Activated naive CD4-positive, alpha-beta T cell treated with anti-CD3 and anti-CD28 coated beads, Interleukin-2, amount 50 U/mL, for 16 hours (primary cell): ENCODE measurements at places on chromosomes 13 and 19.

DNA sequence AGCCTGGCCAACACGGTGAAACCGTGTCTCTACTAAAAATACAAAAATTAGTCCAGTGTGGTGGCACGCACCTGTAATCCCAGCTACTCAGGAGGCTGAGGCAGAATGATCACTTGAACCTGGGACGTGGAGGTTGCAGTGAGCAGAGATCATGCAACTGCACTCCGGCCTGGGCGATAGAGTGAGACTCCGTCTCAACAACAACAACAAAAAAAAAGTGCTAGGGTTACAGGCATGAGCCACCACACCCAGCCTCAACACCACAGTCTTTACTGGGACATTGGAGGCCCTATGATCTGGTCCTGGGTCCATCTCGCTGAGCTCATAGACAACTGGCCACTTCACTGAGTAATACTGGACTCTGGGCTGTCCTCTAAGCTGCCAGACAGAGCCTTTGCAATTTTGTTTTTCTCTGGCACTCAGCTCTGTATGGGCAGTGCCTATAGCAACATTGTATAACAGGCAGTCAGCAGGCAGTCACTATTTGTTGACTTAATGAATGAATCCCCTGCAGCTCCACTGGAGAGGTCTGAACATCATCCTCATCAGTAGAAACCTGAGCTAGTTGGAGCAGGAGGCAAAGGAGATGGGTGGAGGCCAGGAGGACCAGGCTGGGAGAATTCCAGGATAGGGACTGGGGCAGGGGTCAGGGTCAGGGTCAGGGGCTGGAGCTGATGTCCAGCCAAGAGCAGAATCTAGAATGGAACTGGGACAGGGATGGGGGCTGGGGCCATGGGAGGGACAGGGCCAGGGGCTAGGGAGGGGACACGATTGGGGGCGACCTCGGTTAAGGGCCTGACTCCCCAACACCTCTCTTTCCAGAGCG lies 8.1 kb downstream of the BLOC1S3 start:
- no peak for DNase-seq

DNA sequence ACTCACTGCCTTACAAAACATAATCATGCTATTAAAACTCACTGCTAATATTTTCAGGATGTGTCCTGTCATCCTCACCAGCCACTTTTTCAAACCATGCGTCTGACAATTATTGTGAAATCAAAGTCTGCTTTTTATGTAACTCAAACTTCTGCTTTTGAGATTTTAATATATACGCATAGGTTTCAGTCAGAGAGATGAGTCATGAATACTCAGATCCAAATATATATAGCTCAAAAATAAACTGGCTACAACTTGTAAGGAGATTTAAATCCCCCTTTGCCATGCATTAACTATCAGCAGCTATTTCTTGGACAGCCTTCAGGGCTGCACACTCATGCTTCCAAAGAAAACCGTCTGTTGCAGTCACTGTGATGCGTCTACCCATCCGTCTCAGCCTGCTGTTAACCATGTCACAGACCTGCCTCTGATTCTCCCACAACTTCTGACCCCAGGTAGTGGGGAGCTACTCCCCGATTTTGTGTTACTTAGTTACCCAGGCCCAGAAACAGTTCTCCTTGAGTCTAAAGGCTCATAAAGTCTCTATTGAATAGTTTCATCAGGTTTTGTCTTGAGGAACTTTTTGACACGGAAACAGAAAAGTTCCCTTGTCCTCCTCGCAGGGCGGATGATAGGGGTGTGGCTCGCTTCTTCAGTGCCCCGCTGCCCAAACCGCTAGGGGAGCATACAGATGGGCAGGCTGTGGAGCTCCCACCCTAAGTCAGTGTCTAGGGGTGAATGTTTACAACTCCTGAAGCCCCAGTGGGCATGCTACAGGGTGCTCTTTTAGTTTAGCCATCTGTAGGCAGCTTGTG lies 33.8 kb upstream of the SGCG start:
- DNase-seq, result no peak

- no peak for DNase-seq
These were observed 159.0 kb downstream of the RFC3 start for GRCh38 chr13:33976965-33977364.

DNA sequence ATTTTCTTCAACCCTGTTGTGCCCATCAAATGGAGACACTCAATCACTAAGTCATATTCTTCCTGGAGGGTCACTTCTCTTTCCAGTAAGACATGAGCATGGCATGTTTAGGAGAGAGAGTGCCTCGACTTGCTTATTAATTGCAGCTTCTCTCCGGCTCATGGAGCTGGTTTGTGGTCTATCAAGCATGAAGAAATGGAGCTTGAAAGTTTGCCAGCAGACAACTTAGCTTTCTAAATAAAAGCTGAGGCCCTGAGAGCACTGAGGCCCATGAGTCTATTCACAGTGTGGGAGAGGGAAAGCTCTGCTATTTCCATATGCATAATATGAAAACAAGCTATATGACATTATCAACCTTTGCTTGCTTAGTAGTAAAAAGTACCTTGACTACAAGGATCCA lies 378.5 kb downstream of the FGF9 start:
- DNase-seq, result no peak

- no peak for DNase-seq
These were observed 1448.0 kb upstream of the MIR17HG start for GRCh38 chr13:89899302-89900103.

- no peak for DNase-seq
These were observed 19.4 kb upstream of the ZNF69 start for GRCh38 chr19:11868188-11868587.

DNA sequence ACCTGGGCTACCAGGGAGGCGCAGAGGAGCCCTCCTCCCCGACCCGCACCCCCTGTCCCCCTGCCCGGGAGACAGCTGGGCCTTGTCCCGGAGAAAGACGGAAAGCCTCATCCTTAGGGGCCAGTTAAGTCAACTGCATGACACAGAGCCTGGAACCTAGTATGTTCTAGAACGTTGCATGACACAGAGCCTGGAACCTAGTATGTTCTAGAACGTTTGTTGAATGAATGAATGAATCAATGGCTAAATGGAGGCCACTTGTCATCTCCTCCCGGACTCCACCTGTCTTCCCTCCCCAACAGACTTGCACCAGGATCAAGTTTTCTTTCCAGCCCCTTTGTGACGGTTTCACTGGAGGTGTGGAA lies 706 bp downstream of the SERP2 start:
- no peak for DNase-seq

DNA sequence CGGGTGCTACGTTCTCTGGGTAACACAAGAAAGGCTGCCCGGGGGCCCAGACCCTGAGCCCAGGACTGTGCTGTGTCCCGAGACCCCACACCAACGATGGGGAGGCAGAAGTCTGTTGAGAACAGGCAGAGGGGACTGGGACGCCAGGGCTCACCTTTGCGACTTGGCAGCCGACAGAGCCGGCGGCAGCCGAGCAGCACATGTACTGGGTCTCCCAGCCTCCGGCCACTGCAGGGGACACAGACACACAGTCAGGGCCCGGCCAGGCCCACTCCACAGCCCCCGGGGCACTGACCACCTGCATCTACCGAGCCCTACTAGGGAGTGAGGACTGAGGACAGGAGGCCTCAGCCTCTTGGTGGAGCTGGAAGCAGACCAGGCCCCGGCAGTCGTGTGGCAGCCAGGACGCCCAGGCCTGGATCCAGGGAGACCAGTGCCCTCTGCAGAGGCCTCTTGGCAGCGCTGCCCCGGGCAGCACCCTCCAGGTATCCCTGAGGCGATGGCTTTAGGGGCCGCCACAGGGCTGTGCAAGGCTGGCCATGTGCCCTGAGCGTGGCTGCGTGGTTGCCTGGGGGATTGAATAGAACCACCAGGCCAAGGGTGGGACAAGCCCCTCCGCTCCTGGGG lies 5.6 kb upstream of the ATP8B3 start:
- DNase-seq, result no peak

GRCh38 chr13:26759907-26760831 lies at the start of gene GPR12:
Gene GPR12 (minus strand): TSS chr13:26760786. CDS start chr13:26759827, 959 bp downstream.
- no peak for DNase-seq

DNA sequence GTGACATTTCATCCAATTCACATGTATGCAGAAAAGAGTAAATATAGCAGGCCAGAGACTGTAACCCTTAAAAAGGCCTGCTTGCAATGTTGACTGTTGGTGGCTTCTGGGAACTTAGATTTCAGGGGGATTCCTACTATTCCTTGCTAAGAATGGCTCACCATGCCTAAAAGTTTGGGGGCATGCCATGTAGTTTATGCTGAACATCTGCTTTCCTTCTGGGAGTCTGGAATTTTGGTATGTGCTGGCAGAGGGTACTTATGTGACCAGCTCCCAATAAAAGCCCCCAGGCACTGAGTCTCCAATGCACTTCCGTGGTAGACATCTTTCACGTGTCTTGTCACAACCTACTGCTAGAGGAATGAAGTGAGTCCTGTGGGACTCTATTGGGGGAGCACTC lies 88.4 kb upstream of the PCDH8 start:
- no peak for DNase-seq

DNA sequence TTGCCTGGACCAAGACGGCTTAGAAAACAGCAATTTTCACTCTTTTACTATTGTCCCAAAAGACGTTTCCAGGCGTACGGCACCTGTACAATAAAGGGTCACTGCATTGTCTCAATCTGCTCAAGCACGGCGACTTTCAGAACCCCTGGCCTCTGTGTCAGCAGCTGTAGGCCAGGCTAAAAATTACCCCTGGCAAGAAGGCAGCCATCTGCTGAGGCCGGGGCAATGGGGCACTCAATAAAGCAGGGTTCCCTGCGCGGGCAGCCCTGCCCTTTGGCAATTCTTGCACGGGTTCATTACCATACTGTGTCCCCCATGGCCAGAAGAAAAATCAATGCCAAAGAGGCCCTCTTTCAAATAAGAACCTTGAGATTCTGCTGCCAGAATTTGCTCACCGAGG lies 52.1 kb downstream of the STK24 start:
- DNase-seq, result no peak
